Panc1 (cell line): ENCODE measurements at places on chromosomes 2 and 18.

- no peak for DNase-seq
These were observed 283.7 kb upstream of the MMADHC start for GRCh38 chr2:149871091-149871885.

DNA sequence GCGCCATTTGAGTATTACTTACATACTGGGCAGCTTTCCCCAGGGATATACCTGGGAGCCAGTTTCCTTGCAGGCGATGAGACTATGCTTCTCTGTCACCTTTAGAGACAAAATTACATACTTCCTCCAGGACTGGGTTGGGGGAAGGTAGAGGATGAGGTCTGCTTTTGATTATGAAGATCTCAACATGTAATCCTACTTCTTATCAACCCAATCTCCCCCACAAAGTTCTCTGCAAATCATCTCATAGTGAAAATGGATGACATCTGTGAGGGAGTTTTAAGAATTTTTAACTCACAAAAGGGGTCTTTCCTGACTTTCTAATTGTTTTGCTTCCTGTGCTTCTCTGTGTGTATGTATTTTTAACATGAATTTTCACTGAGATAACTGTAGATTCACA, 81.9 kb downstream of the TMEM131 start:
- DNase-seq, result no peak

GRCh38 chr2:166361351-166362153, 14.2 kb downstream of the SCN9A start:
- DNase-seq, result no peak

GRCh38 chr18:46733872-46734271, 23.0 kb downstream of the ST8SIA5 start:
- DNase-seq, result no peak

DNA sequence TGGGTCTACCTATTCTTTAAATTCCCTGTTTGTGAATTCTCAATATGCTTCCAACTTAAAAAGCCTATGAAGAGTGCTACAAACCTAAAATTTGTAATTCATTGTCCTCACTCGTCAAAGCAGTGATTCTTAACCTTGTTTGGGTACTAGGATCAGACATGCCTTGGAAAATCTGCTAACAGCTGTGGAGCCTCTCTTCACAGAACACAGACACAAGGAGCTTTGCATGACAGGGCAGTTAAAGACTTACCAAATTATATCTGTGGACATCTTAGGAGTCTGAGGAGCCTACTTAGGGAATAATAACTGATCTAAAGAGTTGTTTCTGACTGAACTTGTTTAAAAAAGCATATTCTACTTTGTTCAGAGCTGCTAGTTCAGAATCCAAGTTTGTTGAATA, 38.1 kb downstream of the TMEM87B start:
- no peak for DNase-seq

DNA sequence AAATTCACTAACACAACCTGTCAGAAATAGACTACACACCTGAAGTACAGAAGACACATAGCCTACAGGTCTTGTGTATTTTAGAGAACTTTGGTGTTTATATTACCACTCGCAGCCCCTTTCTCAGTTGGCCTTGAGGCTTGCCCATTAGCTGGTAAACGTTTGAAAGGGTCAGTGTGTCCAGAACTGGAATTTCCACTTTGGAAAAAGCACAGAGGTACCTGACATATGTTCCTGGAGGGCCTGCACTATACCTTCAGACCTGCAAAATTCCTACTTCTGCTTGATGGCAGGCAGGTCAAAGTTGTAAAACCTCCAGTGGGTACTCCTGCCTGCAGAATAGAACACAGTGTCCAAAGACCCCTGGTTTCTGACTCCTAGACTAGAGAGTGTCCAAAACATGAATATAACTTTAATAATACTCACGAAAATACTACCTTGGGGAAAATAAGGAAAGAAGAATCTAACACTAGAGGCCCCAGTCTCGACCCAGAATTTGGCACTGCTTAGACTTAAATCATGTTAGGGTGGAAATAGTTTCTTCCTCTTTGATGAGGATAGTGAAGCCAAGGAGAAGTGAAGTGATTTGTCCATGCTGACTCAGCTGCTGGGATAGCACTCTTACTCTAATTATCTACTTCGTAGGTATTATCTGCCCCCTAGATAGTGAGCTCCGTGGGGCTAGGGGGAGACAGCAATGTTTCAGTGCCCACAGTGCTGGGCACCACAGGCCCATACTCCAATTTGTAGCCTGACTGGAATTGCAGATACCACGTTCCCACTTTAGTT, 2.8 kb downstream of the KCTD1 start:
- no peak for DNase-seq

DNA sequence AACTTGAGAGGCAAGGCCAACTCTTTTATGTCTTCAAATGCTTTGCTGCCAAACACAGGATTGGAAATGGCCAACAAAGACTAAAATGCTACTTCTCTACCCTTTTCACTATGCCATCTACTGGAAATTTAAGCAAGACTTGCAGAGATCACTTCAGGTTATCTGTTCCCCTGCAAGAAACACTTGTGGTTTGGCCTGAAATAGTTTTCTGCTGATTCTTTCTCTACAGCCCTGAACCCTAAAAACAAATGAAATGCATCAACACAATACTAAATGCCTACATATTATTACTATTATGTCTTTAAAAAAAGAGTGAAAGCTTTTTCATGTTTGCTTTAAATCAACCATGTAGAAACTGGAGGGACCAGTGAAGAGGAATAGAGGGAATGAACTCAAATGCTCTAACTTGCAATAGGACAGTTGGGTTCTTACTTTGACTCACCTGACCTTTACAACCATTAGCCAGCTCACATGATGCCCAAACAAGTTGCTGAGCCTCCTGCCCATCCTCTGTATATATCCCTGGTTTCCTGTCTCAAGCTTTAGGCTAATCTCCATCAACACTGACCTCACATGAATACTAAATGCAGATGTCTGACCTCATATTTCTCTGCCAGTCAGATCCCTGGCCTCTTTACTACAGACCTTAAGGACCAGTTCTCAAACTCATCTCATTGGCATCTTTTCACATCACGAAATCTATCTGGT, 17.5 kb upstream of the ADAM17 start:
- DNase-seq, result no peak

GRCh38 chr18:21112140-21112473, 494 bp upstream of the ROCK1 start:
- no peak for DNase-seq

DNA sequence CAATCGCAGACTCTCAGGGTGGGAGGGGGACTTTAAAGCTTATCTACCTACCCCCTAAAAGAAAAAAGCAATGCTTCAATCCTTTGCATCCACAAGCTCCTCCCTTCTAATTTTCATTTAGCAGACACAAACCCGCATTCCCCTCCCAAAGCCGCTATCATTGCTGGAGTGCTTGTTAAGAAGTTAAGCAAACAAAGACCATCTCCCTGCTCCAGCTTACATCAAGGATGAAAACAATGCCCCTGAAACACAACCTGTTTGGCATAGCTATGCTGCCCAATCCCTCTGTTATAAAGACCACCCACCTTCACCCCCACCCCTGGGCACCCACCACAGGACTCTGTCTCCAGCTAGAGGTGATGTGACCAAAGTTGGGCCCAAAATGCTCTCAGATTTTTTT, 33.0 kb downstream of the REEP1 start:
- no peak for DNase-seq

DNA sequence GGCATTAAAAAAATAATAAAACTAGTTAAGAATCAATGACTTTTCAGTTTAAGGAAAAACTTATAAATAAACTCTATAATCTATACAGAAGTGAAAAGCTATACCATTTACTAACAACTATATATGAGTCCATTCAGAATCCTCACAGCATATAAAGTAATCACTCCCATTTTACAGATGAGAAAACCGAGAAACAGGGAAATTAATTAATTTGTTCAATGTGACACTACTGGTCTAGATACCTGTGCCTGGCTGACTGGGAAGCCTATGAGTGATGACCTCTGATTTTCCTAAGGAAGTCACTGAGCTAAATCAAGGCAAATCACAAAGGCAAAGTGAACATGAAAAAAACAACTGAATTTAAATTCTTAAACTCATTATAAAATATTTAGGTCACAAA, 99.5 kb upstream of the RNU4ATAC start:
- no peak for DNase-seq

DNA sequence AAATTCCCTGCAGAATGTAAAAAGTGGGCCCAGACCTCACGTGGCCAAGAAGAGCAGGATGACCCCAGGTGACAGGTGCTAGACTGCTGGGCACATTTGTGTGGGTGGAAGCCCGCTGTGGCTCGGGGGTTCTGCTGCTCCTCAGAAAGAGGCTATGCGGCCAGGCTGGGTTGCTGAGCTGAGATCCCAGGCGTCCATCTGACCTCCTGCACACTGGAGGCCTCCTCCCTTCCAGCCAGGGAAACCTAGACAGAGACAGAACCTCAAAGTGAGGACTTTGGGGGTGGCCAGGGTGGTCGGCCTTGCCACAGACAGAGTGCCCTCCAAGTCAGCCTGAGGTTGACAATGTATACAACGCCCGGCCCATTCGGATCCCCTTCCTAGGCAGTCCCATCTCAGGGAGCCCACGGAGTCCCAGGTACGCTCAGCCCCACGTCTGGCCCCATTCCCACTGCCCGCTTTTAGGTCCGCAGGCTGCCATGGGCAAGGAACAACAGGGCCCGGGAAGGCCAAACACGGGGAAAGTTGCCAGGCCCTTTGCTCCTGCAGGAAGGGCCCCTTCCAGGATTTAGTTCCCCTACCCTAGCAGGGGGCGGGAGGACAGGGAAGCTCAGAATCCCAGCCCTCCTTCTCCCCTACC, 75.6 kb downstream of the KIAA2012 start:
- no peak for DNase-seq

- DNase-seq, result no peak
These were observed 414.9 kb downstream of the CDH2 start for GRCh38 chr18:27762054-27762453.

- no peak for DNase-seq
These were observed 22.6 kb downstream of the FER1L5 start for GRCh38 chr2:96665083-96665569.

- DNase-seq, result no peak
These were observed 100.8 kb downstream of the ZNF532 start for GRCh38 chr18:58965291-58966004.

- no peak for DNase-seq
These were observed 270.6 kb upstream of the TANK start for GRCh38 chr2:160889439-160890170.

GRCh38 chr18:59006461-59007067, 133.1 kb upstream of the SEC11C start:
- no peak for DNase-seq

- no peak for DNase-seq
These were observed 210.9 kb downstream of the GBX2 start for GRCh38 chr2:235957251-235957650.

- DNase-seq, result no peak
These were observed 4.3 kb upstream of the GALNT1 start for GRCh38 chr18:35577045-35577848.

GRCh38 chr2:62195421-62196277, at the start of gene B3GNT2:
TSS of gene B3GNT2 (plus strand) at chr2:62196115. CDS start at chr2:62222221, 26,106 bp downstream.
- DNase-seq, result no peak

DNA sequence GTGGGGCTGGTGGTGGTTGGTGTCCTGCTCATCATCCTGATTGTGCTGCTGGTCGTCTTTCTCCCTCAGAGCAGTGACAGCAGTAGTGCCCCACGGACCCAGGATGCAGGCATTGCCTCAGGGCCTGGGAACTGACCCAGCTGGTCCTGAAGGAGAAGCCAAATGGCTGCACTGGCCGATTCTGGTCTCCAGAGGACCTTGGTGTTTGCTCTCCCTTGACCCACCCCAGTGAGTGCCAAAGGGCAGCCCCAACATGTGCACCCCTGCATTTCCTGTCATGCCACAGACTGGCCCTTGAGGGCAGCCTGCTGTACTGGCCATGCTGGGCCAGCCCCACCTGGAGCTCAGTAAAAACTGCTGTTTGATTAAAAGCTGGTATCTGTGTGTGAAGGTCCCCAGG, 2.5 kb upstream of the RNF181 start:
- no peak for DNase-seq

GRCh38 chr18:25171334-25171733, 180.6 kb downstream of the ZNF521 start:
- no peak for DNase-seq

- no peak for DNase-seq
These were observed 76.3 kb downstream of the R3HDM1 start for GRCh38 chr2:135607561-135607960.

DNA sequence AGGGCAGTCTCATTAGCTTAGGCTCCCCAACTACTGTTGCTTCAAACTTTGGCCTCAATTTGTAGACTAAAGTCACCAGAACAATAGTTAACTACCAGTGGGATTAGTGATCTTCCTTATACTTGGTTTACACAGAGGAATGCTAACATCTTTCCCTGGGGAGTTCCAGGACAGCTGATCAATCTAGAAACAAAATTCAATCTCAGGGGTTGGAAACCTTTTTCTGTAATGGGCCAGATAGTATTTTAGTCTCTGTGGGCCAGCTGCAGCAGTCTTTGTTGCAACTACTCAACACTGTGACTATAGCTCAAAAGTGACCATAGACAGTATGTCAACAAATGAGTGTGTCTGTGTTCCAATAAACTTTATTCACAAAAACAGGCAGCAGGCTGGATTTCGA, 85.7 kb downstream of the METTL8 start:
- DNase-seq, result no peak

DNA sequence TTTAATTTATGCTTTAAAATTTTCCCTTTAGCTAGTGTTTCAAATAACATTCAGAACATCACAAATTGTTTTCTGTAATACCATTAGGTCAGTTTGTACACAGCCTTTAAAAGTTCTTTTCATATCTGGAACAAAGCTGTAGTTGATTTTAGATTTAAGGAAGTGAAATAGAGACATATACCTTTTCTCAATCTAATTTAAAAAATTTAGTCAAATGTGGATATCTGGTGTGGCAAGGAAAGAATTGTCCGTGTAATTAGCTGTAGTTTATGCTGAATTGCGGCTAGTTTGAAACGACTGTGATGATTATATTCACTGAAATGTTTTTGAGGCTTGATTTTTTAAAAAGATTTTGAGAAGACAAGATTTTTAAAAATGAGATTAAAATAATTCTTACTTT, 59.9 kb downstream of the EML6 start:
- no peak for DNase-seq
